Dorsolateral prefrontal cortex (tissue), 122 donors: ENCODE measurements at places on chromosomes 16 and 17. TPM values are rescaled to one million over a fixed set of nuclear protein-coding genes. Genes with fewer than 3 reads are reported as not detected.

Gene ACACA
- total RNA-seq = 148 TPM

Gene FOXK2
- 88.3 TPM for total RNA-seq

Gene NAGPA
- 34.1 TPM for total RNA-seq

Gene KRT24
- total RNA-seq = not detected

Gene TBC1D3C
- total RNA-seq = not detected

Gene NPB
- total RNA-seq = 2.2 TPM

Gene ABCA6
- 20.6 TPM for total RNA-seq

Gene SCRN2
- 28.1 TPM for total RNA-seq

Gene TBC1D3E
- not detected for total RNA-seq

Gene TBX4
- total RNA-seq = not detected

Gene KRT12
- not detected for total RNA-seq

Gene ALG1
- 25.2 TPM for total RNA-seq

Gene TBC1D3D
- total RNA-seq = 3.8 TPM

Gene NPIPB9
- 5.6 TPM for total RNA-seq

Gene DHRS7C
- not detected for total RNA-seq

Gene ACSM5
- total RNA-seq = 7.4 TPM

Gene CRHR1
- 18.7 TPM for total RNA-seq

Gene CACNB1
- total RNA-seq = 74.9 TPM

Gene TSC2
- total RNA-seq = 229 TPM

Gene WFDC1
- total RNA-seq = 12.1 TPM

Gene KRTAP9-2
- not detected for total RNA-seq

Gene HS3ST2
- 44.5 TPM for total RNA-seq

Gene SLC12A3
- total RNA-seq = 0.33 TPM

Gene RAMP2
- 8.6 TPM for total RNA-seq

Gene FBXL16
- 335 TPM for total RNA-seq

Gene KRT9
- total RNA-seq = not detected

Gene CMTM2
- not detected for total RNA-seq

Gene CD300H
- not detected for total RNA-seq

Gene CES1
- total RNA-seq = not detected

Gene RHBDL3
- 63.7 TPM for total RNA-seq

Gene KREMEN2
- total RNA-seq = not detected

Gene KRT39
- not detected for total RNA-seq

Gene KRT40
- not detected for total RNA-seq

Gene TBC1D24
- total RNA-seq = 68.8 TPM

Gene MIS12
- total RNA-seq = 19.4 TPM

Gene OR1F1
- total RNA-seq = 0.81 TPM

Gene TBC1D28
- not detected for total RNA-seq

Gene CES5A
- 1.1 TPM for total RNA-seq

Gene SDR42E1
- 0.04 TPM for total RNA-seq

Gene EPN3
- total RNA-seq = 12.3 TPM
